ENCODE measurements at places on chromosomes 16 and 17.

DNA sequence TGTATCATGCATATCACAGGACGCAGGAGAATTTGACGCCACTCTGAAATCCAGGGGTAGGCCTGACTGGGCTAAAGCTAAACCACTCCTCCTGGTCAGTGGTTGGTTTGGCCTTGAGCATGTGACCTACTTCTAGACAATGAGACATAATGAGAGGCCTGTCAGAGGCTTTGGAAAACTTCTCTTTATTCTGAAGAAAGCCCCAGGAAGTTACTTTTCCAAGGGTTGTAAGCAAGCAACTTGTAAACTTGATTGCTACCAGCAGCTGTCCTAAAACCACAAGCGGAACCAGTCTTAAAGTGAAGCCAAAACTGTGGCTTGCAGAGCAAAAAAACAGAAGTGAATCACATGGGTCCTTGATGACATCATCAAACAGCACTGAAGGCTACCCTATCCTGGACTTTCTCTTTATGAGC lies 138.2 kb upstream of the COX10 start:
- no peak for DNase-seq

DNA sequence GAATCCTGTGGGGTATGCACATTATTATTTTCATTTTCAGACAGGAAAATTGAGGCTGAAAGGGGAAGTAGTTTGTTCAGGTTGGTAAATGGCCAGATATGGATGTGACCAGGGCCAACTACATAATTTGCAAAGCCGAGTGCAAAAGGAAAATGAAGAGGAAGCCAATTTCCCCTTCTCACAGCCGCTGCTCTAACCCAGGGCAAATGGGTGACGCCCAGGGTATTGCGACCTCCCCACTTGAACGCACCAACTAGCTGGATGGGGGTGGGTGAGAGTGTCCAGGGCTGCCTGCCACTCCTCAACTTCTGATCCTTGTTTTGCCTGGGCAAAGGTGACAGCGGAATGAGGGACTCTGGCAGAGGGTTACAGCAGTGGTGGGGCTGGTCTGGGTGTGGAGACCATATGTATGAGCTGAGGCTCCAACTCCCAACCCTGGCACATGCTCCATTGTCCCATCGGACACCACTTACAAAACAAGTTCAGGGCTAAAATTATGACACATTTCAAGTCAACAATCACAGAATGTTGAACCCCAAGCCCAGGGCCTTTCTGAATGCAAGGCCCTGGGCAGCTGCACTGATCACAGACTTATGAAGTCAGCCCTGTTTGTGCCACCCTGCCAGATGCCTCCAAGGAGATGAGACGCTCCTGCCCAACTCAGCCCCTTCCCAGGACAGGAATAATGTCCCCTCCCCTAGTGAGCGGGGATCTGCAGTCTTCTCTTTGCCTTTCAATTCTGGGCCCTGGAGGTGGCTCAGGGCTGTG lies 1.7 kb downstream of the ANKRD40CL start:
- no peak for DNase-seq

DNA sequence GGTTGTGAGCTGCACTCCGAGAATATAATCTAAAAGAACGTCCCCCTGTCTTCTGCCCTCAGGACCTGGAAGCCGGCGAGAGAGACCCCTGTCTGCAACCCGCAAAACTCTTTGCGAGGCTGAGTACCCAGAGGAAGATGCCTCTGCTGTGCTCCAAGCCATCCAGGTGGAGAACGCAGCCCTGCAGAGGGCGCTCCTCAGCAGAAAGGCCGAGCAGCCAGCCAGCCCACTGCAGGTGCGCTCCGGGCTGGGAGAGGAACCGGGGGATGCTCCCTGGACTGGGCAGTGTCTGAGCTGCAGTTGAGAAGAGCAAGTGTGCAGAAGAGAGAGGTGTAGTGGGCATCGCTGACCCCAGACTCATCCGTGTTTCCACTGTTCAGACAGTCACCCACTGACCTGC lies 148.3 kb downstream of the KATNIP start:
- no peak for DNase-seq

DNA sequence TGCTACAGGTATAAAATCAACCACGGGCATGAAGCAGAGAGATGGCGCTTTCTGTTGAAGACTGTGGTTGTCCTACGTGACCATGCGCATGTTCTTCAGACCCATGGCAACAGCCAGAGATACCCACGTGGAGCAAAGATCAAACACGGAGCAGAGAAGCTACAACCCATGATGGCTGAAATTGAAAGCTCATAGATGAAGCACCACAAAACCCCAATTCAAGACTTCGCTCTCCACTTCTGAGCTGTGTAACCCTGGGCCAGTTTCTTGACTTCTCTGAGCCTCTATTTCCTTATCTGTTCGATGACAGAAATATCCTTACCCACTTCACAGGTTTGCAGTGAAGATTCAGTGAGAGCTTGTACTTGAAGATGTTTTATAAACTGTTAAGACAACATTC lies 49.6 kb downstream of the C16orf95 start:
- no peak for DNase-seq

DNA sequence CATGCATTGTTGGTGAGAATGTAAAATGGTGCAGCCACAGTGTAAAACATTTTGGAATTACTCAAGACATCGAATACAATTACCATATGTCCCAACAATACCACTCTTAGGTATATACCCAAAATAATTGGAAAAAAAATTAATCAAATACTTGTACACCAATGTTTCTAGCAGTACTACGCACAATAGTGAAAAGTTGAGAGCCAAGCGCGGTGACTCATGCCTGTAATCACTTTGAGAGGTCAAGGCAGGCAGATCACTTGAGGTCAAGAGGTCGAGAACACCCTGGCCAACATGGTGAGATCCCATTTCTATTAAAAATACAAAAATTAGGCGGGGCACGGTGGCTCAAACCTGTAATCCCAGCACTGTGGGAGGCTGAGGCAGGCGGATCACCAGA lies 3.5 kb upstream of the MEIOC start:
- no peak for DNase-seq
